Stimulated activated CD4-positive, alpha-beta T cell treated with anti-CD3 and anti-CD28 coated beads, Interleukin-15, amount 100 ng/mL, for 1 hour (primary cell): ENCODE measurements at places on chromosomes 6 and 20.

DNA sequence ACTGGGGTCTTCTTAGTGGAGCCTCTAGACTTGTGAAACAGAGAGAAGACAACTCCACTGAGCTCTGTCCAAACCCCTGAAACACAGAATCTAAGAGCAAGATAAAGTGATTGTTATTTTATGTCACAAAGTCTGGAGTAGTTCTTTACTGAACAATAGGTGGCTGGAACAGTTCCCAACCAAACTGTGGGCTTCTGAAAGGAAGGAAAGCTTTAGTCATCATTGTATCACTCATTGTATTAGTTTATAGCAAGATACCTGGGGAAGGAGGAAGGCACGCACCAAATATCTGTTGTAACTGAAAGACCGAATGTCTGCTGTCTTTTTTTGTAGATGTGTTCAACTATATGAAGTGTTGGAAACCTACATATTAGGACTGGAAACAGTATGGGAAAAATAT, 284.9 kb upstream of the TBX18 start:
- no peak for DNase-seq

DNA sequence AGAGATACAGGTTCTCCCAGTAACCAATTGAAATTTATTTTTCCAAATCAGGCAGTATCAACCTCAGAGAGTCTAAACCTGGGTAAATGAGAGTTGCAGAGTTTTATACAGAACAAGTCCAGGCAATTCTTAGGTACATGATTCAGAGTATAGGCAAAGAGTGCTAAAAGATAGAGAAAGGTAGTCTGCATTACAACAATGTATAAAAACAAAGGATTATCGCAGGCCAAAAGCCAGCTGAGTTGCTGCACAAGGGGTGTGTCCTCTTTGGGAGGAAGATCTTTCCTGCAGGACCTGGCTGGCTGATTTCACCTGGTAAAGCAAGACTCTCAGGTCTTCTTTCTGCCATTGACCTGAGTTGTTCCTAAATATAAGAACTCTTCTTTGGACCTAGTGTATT, 48.9 kb upstream of the ECHDC1 start:
- DNase-seq = no peak

DNA sequence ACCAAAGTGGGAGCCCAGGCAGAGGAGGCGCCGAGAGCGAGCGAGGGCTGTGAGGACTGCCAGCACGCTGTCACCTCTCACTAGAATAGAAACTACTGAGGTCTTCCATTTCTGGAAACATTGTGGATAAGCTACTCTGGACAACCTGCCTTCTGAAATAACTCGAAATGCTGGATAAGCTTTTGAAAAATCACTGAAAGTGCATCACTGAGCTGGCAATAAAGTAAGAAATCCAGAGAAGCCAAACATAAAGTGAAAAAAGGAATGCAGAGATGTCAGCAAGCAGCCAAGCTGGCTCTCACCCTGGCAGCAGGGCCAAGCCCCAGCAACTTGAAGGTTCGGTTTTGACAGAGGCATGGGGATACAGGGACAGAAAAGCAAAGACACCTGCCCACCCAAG, 59.2 kb upstream of the MYLIP start:
- DNase-seq = no peak

DNA sequence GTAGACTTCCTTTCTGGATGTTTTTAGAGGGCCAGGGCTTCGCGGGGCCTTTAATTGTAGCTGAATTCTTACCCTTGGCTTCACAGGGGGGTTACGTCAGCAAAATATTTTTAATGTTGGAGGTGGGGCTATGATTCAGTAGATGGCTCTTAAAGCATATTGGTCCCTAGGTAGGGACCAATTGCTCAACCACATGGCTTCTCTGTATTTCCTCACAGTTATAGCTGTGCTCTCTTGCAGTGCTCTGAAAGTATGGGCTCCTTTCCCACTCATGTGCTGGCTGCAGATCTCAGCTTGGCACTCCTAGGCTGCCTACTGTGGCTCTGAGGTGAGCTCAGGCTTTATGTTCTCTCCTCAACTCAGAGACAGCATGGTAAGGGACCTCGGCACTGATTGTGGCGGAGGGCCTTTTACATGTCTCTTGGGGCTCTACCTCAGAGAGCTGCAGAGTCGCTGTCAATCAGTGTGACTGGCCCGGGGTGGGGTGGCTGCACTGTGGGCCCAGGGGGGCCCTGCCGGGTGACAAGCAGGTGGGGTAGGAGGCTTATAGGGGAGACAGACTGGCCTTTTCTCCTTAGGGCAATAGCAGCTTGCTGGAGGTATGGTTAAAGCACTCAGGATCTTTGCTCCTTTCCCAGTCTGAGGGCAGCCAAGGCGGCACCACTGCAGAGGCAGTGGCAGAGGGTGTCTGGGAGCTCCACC, 318.0 kb downstream of the DOK5 start:
- no peak for DNase-seq

- DNase-seq = no peak
These were observed 47.5 kb upstream of the TSHZ2 start for GRCh38 chr20:52924411-52925271.

DNA sequence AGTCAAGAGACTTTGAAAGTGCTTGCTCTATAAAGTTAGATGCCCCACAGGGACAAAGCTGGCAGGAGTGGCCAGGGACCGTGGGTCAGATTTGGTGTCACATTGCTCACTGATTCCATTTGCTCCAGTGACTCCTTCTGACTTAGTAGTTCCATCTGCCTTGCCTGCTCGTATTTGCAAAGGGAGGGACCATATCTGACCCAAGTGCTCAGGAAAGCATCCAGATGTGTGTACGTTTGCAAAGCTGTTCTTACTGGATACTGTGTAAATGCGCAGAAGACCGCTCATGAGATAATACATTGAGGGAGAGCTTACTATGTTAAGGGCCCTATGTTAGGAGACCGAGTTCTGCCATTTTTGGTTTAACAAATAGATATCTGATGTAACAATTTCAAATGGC, 21.2 kb upstream of the CCN6 start:
- no peak for DNase-seq
